ENCODE measurements at places on chromosomes 2 and 18.
A peak's percentile ranks its signal among the peaks of the same experiment; 100 is the strongest.

DNA sequence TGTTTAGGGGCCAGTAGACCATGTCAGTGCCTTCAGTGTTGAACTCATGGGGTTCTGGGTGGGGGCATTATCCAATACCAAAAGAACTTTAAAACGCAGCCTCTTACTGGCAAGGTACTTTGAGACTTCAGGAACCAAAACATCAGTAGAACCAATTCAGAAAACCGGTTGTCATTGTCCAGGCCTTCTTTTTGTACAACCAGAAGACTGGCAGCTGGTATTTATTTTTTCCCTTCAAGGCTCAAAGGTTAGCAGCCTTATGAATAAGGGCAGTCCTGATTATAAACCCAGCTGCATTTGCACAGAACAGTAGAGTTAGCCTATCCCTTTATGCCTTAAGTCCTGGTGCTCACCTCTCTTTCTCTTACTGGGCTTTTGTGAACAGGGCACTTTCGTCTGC lies 113.8 kb upstream of the EML6 start:
- DNase-seq, result no peak

GRCh38 chr2:41068740-41069139 lies 616.9 kb upstream of the SLC8A1 start:
- DNase-seq, result no peak

DNA sequence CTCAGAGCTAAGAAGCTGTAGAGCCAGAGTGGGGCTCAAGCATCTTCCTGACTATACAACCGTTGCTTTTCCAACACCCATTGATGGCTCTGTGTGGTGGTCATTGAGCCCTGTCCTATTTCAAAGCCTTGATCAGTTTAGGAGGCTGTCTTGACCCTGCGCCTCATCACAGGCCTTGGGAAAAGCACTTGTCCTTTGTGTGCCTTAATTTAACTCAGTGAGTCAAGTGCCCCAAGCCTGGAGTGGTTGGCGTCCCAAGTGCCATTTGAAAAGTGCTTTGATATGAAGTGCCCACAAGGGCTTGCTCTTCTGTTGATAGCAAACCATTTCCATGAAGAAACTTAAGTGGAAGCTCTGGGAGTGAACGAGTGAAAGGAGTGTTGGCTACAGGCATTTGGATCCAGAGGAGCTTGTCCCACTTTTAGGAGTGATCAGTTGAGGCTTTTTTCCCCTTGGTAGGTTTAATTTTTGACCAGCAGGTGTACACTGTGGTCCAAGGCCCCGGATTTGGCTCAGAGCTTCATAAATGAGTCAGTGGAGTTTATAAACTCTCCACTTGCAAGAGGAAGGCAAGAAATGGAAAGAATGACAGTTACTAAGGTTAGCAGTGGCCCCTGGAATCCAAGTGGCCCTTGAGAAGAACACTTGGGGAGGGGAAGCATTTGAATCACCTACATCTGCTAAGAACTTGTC lies 50.3 kb downstream of the ACTR2 start:
- no peak for DNase-seq

DNA sequence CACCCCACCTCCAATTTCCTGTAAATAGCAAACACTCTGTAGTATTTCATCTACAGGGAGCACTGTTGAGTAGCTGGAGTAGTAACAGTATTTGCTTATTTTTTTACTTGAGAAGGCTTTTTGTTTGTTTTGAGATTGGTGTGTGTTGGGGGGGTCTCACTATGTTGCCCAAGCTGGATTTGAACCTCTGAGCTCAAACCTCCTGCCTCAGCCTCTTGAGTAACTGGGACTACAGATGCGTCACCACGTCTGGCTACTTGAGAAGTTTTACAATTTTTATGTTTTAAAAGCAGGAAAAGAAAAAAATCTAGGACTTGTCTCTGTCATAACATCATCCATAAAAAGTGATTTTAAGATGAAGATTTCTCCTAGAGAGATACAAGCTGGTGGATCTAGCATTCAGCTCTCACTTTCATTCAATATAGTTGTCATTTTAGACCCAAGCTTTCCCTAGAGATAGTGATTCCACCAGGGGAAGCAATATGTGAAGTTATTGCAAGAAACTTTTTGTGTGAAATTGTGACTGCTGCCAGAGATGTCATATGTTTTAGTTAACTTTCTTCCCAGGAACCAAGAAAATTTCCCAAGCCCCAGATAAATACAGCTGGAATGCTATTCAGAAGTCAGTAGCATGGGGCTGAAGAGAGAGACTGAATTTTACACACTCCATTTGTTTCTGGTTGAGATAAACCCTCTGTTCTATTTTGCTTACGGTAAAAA lies 60.2 kb upstream of the MAP4K3 start:
- DNase-seq, result peak; percentile 40

- DNase-seq, result no peak
These were observed 63.9 kb downstream of the PARD6G start for GRCh38 chr18:80183273-80184050.

DNA sequence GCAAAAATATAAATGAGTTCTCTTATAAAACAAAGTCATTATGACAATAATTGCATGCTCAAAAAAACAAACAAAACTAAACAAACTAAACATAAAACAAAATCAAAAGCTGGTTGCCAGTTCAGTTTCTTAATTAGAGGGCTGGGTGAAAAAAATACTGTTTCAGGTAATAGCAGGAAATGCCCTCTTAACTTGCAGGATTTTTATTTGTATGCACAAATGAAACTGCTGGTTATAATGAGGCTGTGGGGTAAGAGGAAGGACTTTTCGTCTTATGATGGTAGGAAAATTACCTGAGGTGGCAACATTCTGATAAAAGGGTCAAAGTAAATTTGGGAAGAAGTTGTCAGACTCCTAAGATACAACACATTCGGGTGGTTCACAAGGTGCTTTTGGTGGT lies 21.5 kb upstream of the CDKL4 start:
- no peak for DNase-seq

GRCh38 chr18:76952747-76953146 lies 130.4 kb downstream of the ZNF236 start:
- DNase-seq, result no peak

GRCh38 chr2:9286554-9287399 lies 80.2 kb downstream of the ASAP2 start:
- DNase-seq, result no peak

DNA sequence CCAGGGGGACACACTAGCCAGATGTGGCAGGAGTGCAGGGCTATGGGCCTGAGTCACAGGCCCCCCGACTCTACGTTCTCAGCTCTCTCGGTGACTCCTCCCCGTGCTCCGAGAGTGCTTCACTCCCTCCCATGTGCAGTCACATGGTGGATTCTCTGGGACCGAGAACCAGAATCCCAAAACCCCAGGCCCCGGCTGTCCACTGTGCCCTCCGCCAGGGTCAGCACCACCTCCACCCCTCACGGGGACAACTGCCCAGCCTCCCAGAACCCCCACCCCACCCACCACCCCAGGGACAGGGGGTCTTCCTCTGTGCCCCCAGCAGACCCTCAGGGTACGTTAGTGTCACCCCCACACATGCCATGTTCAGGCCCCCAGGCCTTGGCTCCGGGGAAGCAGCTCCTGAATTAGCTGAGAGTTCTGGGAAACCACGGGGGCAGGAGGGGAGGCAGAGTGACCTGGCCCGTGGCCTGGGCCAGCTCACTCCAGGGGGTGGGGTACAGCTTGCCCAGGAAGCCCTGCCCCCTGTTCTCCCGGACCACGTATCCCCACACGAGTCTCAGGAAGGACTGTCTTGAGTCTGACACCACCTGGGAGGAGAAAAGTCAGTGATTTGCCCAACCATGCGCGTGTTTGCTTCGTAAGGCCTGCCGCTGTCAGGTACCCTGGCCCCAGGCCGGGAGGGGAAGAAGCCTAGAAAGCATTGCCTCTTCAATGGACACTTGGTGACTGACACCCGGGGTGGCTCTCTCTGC lies 4.4 kb downstream of the RAMP1 start:
- DNase-seq, result peak; percentile 76

GRCh38 chr2:169324581-169325260 lies 37.6 kb downstream of the LRP2 start:
- DNase-seq, result no peak

DNA sequence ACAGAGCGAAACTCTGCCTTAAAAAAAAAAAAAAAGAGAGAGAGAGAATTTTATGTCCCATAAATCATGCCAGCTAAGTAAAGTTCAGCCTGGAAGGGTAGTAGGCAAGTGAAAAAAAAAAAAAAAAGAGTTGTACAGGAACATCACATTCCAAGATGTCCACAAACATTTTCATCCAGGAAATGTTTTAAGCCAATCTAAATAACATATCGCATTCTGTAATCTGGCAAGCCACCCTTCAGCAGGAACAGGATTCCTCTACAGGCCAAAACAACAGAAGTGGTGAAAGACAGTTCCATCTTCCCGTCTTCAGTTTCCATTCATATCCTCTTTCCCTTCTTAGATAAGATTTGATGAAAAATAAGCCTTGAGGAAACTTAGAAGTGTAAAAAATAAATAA lies 1108.1 kb upstream of the DDX18 start:
- no peak for DNase-seq

DNA sequence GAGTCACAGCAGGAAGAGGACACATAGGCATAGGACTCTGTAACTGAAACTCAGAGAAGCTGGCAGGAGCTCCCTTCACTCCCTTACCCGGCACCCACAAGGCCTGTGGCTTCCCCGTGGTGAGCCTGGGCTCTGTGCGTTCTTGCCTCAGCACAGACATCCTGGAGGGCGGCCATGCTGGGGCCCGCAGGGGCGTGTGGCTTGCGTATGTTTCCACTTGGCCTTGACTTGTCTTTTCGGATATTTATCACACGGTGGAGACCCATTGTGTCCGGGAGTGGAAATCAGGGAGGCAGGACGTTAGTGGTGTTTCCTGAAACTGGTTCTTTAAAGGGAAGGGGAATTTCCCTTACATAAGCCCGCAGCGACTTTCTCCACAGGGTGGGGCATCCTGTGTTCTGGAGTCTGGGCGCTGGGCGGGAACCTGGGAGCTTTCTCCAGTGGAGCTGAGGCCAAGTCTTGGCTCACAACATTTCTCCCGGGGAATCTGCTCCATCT lies 49.9 kb upstream of the EML6 start:
- peak; percentile 83 for DNase-seq

GRCh38 chr2:96556441-96557330 lies 20.1 kb downstream of the ARID5A start:
- DNase-seq, result no peak

DNA sequence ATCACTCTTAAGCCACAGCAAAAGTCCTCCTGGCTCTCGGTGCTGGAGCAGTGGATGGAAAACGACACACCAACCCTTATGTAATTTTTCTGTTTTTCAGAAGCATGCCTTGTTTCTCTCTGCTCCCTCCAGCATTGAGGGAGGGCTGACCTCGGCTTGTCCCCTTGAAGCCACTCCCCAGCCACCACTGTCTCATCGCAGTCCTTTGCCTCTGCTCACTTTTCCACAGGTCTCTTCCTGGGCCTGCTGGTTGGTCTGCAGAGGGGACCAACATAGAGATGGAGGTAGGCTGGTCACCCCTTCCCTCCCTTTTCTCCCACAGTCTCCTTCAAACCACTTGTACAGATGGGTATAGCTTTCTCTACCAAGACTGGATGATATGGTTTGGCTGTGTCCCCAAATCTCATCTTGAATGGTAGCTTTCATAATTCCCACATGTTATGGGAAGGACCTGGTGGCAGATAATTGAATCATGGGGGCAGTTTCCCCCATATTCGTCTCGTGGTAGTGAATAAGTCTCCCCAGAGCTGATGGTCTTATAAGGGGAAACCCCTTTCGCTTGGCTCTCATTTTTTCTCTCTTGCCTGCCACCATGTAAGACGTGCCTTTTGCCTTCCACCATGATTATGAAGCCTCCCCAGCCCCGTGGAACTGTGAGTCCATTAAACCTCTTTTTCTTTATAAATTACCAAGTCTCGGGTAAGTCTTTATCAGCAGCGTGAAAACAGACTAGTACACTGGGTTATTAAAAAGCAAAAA lies 14.3 kb upstream of the RIOK3 start:
- no peak for DNase-seq

- DNase-seq, result no peak
These were observed 236.9 kb downstream of the AGPS start for GRCh38 chr2:177629357-177630024.

GRCh38 chr18:9478545-9478944 lies 3.2 kb downstream of the RALBP1 start:
- DNase-seq, result peak; percentile 14

GRCh38 chr18:79380816-79381806 lies 14.6 kb upstream of the NFATC1 start:
- peak; percentile 74 for DNase-seq

GRCh38 chr2:85248773-85249509 lies 78.8 kb downstream of the TGOLN2 start:
- DNase-seq, result peak; percentile 59

DNA sequence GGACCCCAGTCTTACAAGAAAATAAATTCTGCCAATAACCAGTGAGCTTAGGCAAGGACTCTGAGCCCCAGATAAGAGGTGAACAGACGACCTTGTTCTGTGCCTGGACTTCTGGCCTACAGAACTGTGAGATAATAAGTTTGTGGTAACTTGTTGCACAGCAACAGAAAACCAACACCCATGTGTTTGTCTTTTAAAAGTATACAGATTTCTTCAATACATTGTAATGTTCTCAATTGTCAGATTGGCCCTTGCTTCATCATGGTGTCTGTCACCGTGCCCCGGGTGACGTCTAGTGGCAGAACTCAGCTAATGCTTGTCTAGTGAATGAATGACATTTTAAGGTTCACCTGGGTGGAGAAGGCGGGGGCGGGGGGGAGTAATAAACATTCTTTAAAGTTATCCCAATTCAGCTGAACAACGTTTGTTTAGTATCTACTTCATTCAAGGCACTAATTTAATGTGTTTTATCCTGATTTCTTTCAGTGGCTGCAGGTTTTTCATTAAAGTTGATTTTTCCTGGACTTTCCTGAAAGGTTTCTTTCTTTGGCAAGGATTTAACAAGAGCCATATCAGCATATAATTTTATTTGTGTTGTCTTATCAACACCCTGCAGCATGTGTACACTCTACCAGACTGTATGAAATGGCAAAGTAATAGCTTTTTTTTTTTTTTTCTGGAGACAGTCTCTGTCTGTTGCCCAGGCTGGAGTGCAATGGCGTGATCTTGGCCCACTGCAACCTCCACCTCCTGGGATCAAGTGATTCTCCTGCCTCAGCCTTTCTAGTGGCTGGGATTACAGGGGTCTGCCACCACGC lies 123.8 kb upstream of the DLX2 start:
- no peak for DNase-seq

DNA sequence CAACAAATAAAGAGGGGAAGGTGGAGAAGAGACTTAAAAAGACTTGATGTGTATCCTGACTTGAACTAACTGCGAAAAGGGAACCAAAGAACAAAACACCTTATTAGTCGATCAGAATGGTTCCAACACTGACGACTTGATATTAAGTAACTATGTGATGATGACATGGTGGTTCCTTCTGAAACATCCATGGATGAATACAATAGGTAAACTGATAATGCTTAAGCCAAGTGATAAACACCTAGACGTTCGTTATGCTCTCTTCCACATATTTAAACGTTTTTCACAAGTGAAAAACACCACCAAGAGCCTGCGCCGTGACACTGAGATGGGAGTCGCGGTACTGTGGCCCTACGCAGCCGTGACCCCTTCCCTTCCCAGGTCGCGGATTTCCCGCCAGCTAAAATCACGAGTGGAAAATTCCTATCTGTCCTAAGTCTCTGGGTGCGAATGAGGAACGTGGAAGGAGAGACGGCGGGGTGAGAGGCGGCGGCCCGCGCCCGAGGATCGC lies 797 bp downstream of the TTC32 start:
- DNase-seq, result no peak

Measured in uterus (tissue), 4 donors.